ENCODE measurements at places on chromosomes 1 and 21.

DNA sequence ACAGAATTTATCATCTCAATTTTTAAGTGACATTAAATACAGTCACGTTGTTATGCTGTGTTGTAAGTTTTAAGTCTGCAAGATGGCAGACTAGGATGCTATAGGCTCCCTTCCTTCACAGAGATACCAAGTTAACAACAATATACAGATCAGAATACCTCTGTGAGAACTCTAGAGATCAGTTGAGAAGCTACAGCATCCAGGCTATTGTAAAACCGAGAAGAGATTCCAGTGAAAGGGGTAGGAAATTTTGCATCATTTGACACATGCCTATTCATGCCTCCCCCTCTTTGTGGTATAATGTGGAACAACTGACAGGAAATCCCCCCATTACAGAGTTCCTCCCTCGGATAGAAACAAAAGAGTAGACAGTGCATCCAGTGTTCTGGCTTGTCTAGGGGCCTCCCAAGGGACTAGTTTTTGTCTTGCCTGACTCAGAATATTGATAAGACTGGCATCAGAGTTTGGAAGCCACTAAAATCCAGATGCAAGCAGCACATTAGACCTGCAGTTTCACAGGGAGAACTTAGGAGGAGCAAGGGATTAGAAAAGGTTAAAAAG lies 80.6 kb downstream of the LBR start:
- peak; percentile 54 for DNase-seq

DNA sequence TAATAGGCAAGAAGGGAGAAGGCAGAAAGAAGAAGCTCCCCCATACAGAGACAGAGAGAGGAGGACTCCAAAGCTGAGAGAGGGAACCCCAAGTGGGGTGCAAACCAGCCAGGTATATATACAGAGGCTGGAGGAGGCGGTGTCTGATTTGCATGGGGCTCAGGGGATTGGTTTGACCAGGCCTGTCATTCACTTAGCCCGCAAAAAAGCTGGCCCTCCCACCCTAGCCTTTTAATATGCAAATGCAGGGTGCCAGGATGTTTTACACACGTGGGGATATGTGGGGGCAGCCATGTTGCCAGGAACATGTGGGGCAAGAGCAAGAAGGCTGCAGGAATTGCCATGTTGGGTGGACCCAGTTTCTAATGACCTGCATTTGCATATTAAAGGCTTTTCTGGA lies 37.0 kb upstream of the TENT5B start:
- no peak for DNase-seq

GRCh38 chr1:39086386-39086785 lies 60.2 kb downstream of the NDUFS5 start:
- DNase-seq, result no peak

- DNase-seq, result no peak
These were observed 517 bp downstream of the IPO13 start for GRCh38 chr1:43947061-43947873.

GRCh38 chr1:170601866-170602265 lies 62.1 kb upstream of the PRRX1 start:
- DNase-seq, result no peak

GRCh38 chr1:7432900-7433380 lies 338.2 kb upstream of the VAMP3 start:
- no peak for DNase-seq

DNA sequence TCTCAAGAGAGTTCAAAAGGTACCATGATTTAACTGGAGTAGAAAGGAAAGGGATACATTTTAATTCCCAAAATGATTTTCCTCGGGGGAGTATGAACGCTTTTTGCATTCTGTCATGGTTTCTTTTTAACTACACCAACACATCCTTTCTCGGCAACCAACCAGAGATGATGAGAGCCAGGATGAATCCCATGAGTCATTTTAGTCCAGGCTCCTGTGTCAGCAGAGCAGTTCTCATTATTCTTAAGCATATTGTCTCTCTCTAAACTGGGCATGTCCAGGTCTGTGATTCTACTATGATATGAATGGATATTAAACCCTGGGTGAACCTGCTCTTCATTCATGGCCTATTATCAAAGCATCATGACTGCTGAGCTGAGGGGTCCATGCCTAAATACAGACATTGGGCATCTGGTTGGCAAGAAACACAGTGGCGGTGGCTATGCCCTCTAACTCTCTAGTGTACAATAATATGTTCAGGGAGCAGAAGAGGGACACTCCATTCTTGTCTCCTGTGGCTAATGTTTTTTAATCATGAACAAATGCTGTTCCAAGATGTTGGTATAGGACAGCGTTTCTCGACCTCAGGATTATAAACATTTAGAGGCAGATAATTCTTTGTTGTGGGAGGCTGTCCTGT lies 124.3 kb upstream of the ESRRG start:
- no peak for DNase-seq

GRCh38 chr1:155847823-155848529 lies 9.0 kb downstream of the GON4L start:
- DNase-seq, result no peak

DNA sequence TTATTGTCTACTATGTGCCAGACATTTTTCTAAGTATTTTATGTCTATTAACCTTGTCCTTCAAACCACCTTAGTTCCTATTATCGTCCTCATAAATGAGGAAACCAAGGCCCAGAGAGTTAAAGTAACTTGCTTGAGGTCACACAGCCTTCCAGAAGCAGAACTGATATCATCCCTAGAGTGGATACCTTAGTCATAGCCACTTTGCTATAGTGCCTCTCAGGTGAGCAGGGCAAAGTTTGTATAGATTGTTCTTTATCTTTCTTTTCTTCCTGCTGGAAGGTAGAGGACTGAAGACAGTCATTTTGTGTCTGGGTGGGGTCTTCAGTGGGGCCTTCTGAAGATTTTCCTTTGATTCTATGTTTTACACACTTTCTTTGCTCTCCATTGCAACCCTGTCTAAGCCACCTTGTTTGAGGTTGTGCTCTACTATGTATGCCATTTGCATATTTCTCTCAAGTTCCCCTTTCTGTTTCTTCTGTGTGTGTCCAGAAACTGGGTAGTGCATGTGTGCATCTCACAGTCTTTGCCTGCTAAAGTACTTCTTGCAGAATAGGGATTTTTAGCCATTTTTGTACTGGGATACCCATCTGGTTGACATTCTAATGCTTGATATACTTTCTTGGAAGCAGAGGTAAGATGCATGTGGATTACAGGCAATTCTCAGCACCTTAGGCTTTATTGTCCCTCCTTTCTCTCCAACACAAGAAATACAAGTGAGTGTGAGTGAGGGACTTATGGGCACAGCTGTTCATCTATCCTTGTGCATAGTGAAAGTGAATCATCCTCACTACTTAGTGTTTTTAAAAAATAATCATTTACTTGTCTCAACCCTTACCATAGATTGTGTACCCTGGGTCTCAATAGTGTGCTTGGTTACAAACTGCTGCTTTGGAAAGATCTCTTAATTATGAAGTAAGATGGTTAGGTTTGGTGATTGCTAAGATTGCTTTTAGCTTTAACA lies 207.6 kb upstream of the HMCN1 start:
- no peak for DNase-seq

GRCh38 chr21:29805105-29805504 lies 134.7 kb downstream of the GRIK1 start:
- no peak for DNase-seq

DNA sequence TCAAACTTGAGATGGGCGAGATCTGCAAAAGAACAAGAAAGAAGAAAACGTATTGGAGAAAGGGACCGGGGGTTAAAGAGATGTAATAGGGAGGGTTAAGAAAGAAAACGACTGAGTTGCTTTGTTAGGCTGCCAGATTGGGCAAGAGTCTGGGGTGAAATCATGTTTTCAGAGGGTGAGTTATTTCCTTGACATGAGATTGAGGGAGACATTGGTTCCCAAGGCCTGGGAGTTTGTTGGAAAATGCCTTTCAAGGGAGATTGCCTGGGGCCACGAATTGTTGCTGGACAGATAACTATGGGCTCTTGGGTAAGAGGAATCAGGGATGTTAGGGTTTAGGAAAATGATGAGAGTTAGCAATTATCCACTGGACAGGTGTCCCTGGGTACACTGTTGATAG lies 776 bp upstream of the CADM3 start:
- DNase-seq, result peak; percentile 87

GRCh38 chr21:34619841-34620665 lies 5.1 kb upstream of the RCAN1 start:
- DNase-seq, result no peak

- no peak for DNase-seq
These were observed 1.5 kb upstream of the HMGN1 start for GRCh38 chr21:39350094-39351005.

- peak; percentile 22 for DNase-seq
These were observed 745 bp downstream of the MAGI3 start for GRCh38 chr1:113390871-113391648.

- no peak for DNase-seq
These were observed 772.5 kb downstream of the USP25 start for GRCh38 chr21:16502273-16502672.

DNA sequence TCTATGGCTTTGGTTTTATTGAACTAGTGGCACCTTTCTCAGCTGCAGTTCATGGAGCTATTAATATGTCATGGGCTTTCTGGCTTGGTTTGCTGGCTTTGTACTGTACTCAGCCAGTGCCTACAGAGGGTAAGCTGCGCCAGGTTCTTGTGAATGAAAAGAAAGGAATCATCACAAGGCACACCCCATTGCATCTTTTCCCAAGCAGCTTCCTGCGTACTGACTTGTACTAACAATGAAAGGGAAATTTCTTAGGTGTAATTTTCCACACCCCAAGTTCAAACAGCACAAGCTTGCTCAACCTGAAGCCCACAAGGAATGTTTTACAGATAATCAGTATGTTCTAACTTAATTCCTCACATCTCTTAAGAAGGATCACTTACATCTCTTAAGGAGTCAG lies 78.0 kb upstream of the TNFSF18 start:
- DNase-seq, result no peak

GRCh38 chr1:164644774-164645644 lies 86.0 kb downstream of the PBX1 start:
- DNase-seq, result peak; percentile 75

- no peak for DNase-seq
These were observed 6.6 kb upstream of the ZNF669 start for GRCh38 chr1:247110627-247111258.

DNA sequence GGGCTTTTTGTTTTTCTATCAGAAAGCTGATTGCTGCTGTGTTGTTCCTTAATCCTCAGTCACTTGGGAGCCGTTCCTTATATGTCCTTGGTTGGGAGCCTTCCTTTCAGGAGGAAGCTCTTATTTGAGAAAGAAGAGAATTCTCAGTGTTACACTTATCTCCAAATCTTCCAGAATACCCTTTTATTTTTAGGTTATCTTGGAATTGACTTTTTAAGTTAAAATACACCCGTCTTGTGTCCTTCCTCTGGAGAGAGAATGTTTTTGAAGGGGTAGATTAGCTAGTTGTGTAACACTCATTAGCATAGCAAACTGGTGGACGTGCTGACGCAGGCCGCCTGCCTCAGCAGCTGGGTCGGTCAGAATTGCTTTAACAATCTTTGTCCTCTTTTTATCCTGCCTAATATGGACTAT lies 42.1 kb downstream of the LRRC8B start:
- peak; percentile 51 for DNase-seq

DNA sequence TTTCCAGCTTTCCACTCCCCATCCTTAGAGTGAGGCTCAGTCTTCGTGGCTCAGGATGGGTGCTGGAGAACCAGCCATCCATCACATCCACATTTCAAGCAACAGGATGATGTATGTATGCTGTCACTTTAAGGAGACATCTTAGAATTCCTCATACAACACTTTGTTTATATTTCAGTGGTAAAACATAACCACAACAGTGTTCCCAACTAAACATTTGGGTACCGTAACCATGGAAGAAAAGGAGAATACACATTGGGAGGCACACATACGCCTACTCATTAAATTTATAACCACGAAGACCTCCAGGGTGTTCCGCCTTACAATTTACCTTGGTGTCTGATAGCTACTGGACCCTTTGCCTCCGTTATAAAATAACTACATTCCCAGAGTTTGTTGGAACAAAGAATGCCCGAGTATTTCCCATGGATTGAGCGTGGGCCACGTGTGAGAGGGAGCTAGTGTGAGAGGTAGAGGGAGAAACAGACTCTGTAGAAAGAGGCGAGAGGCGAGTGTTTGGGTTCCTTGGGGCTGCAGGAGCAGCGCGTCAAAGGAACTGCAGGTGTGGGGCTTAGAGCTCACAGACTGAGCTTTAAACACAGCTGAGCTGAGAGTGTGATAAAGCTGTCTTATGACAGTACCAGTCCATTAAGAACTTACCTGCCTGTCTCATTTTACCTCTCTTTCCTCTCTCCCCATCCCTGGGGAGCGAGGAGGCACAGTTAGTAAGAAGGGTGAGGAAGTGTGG lies 111.5 kb upstream of the USP24 start:
- no peak for DNase-seq

DNA sequence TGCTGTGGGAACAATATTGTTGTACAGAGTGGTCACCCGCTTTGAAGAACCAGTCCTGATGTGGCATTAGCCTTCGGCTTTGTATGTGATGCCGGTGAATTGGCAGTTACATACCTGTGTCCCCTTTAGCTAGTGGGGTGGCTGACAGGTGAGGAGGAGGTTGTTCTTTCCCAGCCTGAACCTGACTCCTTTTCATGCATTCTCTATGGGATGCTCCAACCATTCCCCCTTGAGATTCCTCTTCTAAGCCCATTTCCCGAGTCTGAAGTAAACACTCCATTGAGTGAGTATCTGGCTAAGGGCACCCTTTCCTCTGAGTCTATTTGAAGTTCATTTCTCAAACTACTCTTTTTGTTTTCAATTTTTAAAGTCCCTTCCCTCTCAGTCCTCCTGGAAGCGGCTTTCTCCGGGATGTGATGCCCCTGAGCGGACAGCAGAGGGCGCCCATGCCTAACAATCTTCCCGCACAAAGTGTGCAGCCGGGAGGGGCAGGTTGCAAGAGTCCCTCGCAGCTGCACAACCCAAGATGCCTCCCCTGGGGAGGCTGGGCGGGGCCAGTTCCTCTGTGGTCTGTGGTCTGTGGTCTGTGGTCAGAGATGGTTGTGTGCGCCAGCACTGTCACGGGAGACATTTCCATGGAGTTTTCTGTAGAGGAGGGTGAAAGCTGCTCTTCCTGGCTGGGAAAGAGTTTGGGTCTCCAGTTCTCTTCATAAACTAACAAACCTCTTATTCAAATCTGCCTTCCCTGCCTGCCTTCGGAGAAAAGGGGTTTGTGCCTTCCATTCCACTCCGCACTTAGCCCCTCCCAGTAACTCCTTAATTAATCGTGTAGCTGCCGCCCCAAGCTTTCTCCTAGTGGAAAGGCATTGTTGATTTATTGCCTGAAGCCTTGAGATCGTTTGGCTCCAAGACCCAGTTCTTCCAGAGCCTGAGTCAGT lies 36.4 kb upstream of the LMX1A start:
- DNase-seq, result peak; percentile 95

DNA sequence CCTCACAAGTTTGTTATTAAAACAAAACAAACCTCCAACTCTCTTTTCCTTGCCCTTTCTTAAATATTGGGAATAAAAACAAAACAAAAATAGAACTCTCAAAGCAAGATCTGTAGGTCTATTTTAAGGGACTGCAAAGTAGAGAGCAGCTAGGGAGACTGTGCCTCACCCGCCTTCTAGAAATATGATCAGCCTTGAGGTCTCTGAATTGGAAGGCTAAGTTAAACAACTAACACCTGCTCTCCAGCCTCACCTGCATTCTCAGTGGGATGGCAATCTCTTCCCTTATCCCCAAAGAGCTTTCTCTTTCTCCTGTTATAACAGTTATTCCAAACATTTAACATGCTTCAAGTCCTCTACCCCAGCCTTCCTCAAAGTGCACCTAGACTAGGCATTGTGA lies 75.5 kb upstream of the TNR start:
- DNase-seq, result no peak

All from cardiac muscle cell (in vitro differentiated cells and primary cell).